Breast epithelium (tissue), 4 donors: ENCODE measurements at places on chromosomes 5 and 9. TPM values are rescaled to one million over a fixed set of nuclear protein-coding genes. Genes with fewer than 3 reads are reported as not detected.

Gene ANGPTL2
- total RNA-seq = 61.8 TPM

DNA sequence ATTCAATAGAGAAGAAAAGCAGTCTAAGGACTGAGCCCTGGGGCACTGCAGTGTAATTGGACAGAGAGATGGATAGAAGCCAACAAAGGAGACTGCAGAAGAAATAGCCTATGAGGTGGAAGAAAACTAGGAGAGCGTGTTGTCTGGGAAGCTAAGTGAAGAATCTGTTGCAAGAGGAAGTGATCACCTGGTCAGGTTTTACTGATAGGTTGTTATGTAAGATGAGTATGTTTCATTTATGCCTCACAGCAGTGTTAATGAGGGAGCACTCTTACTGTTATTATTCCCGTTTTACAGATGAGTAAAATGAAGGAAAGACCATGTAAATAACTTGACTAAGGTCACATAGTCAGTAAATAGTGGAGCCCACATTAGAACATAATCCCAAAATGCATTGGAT, 80.0 kb upstream of the GRHPR start:
- H3K4me1 ChIP-seq = no peaks in the 10 kb centered on the region
- no peaks in the 10 kb centered on the region for H3K36me3 ChIP-seq
- H3K4me3 ChIP-seq = no peak overlapping the region
- no peaks in the 10 kb centered on the region for H3K27me3 ChIP-seq

DNA sequence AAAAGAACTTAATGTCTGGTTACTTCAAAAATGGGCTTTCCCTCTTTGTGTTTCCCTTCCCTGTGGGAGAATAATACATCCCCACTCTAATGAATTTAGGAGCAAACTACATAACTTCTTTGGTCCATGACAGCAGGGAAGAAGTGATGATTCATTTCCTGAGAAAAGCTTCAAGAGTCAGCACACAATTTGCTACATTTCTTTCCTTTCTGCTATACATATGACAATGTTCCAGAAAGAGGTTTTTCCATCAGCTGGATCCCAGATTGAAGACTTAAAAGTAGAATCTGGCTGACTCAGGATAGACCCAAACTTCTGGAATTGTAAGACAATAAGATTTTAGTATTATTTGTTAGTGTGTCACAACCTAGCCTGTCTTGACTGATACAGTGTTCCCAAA, 126.1 kb downstream of the DRD1 start:
- no peaks in the 10 kb centered on the region for H3K4me1 ChIP-seq
- H3K36me3 ChIP-seq = no peaks in the 10 kb centered on the region
- H3K27ac ChIP-seq = no peak overlapping the region

DNA sequence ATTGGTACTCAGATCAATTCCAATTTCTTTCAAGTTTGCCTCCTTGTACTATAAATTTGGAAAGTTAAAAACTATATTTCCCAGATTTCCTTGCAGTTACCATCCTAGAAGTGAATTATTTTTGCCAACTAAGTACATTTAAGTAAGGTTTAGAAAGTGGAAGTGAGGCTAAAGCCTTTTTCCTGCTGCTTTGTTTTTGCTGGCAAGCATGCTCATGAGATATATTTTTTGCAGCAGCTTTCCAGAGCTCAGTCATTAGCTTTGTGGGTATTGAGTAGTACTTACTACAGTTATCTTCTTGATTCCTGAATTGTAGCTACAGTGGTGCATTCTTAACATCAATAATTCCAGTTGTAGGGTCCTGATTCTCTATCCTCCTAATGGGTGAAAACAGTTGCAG, 3.5 kb upstream of the BTF3 start:
- no peak for DNase-seq
- H3K4me1 ChIP-seq = no peaks in the 10 kb centered on the region
- no peak overlapping the region for H3K4me3 ChIP-seq
- H3K27ac ChIP-seq = no peak overlapping the region
- no peaks in the 10 kb centered on the region for H3K27me3 ChIP-seq

GRCh38 chr9:98899408-98900056, 44.2 kb upstream of the COL15A1 start:
- H3K27me3 ChIP-seq = no peaks in the 10 kb centered on the region
- no peak overlapping the region for H3K4me3 ChIP-seq
- no peaks in the 10 kb centered on the region for H3K4me1 ChIP-seq
- H3K27ac ChIP-seq = no peak overlapping the region

DNA sequence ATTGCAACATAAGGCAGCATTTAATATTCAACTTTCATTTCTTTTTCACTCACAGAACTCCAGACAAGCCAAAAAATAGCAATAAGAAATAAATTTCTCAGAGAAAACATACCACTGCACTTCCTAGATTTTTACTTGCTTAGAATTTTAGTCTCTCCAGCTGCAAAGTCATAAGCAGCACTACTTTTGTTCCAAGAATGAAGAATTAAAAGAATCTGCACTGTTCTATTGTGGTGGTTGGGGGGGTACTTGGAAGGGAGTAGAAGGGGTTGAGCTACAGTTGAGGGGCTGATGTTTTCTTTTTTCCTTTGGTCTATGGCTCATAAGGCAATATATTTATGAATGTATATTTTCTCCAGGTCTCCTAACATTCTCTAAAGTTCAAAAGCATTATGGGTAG, 144.5 kb downstream of the KIAA0825 start:
- H3K36me3 ChIP-seq = peaks cover 5% of the 10 kb centered on the region
- no peak overlapping the region for H3K27ac ChIP-seq
- H3K4me1 ChIP-seq = no peaks in the 10 kb centered on the region
- no peak for DNase-seq

- no peaks in the 10 kb centered on the region for H3K27me3 ChIP-seq
- no peak for DNase-seq
- H3K4me3 ChIP-seq = no peak overlapping the region
- no peaks in the 10 kb centered on the region for H3K36me3 ChIP-seq
- no peak overlapping the region for H3K27ac ChIP-seq
Observed at GRCh38 chr5:17249029-17249634, 31.7 kb downstream of the BASP1 start.

GRCh38 chr5:14759744-14760547, 95.4 kb downstream of the OTULIN start:
- DNase-seq = no peak
- H3K4me1 ChIP-seq = no peaks in the 10 kb centered on the region
- H3K27ac ChIP-seq = no peak overlapping the region
- no peaks in the 10 kb centered on the region for H3K36me3 ChIP-seq
- no peak overlapping the region for H3K4me3 ChIP-seq
- H3K27me3 ChIP-seq = no peaks in the 10 kb centered on the region
